ENCODE measurements at places on chromosomes 7 and 10.

DNA sequence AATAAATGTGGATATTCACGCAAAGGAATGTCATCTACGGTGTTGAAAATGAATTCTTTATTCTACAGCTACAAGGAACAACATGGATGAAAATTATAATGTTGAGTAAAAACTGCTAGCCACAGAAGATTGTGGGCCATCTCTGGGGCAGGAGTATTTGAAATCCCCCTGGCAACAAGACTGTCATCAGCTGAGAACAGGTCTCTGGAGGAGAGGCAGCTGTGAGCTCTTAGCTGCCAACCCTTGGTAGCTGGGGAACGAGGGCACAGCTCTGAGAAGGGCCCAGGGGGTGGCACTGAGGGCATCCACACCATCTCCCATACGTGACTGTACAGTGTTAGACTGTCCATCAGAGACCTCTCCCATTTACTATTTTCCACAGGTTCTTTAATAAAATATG is 340.1 kb upstream of the MGMT start:
- DNase-seq, result no peak

GRCh38 chr10:116490028-116490662 is 55.6 kb upstream of the PNLIP start:
- DNase-seq, result no peak

DNA sequence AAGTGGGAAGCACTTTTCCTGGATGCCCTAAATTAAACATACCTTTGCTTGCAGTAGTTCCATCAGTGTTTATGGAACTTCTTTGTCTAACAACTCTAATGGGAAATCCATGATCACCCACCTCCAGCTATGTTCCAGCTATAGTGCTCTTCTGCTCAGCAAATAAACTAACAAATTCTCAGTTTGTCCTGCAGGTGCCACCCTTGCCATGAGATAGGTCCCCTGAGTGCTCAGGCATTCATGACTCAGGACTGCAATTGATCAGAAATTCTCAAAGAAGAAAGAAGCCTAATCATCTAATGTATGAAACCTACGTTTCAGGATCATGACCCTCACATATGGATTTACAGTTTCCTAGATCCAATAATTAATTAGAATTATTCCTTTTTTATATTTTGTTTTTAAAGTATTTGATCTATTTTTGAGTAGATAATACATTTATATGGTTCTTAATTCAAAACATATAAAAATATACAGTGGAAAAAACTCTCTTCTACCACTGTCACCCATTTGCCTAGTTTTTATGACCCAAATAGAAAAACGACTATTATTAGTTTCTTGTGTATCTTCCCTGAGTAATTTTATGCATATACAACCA is 48.7 kb upstream of the DYNC1I1 start:
- peak; percentile 25 for DNase-seq

GRCh38 chr7:18534481-18534880 is 38.9 kb downstream of the HDAC9 start:
- no peak for DNase-seq

DNA sequence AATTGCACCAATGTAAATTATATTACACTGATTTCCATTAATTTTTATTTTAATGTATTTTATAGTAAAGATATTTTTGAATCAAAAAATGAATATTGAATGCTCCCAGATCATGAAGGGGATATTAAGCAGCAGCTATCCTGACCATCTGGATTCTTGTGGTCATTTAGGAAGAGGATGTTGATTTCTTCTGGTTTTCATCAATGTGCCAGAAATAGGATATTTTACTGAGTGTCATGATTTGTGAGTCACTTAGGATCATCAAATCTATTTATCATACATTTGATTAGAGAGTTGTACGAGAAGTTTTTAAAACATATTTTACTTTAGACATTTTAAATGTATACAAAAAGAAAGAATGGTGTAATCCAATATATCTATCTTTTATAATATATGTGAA is 366.3 kb upstream of the CHRM2 start:
- no peak for DNase-seq

GRCh38 chr10:78002541-78003288 is 26.6 kb downstream of the POLR3A start:
- DNase-seq, result no peak

DNA sequence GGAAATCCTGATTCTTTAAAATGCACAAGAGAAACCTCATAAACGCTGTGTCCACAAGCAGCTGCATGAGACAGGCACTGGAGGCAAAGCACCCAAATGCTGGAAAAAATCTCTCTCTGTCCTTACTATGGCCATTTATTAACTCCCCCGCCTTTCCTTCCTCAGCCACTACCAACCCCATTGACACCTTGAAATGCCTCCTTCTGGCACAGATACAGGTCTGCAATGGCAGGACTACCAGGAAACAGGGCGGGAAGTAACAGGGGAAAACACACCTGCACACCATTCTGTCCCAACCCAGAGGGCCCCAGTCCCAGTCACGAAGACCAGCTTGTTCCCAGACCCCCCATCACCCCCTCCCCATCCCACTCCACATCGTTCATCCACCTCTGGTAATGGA is 224.3 kb downstream of the PARD3 start:
- no peak for DNase-seq

- no peak for DNase-seq
Measured at GRCh38 chr10:132096223-132096622, 30.5 kb downstream of the JAKMIP3 start.

- no peak for DNase-seq
Measured at GRCh38 chr7:85916016-85916415, 727.7 kb upstream of the GRM3 start.

DNA sequence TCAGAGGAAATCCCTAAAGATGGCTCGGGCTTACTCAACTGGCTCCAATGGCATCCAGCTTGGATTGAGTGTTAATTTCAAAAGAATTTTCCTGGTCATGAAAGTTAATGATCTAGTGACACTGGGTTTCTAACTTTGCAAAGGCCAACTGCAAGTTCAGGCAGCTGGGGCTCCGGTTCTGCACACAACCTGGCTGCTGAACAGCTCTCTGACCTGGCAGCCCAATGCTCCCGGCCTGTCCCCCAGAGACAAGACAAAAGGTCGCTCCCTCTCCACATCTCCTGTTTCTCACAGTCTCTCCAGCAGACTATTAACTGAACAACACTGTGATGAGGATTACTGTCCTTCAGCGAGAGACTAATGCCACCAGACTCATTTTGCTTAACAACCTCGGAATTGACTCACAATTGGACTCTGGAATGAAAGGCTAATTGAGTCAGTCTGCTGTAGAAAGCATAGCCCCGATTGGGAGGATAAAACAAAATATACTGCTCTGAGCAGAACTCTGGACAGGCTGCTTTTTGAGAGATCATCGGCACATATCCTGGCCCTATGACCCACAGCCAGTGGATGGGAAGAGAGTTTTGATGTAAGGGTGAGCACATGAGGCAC is 174.5 kb downstream of the GFRA1 start:
- DNase-seq, result no peak

- DNase-seq, result no peak
Measured at GRCh38 chr7:46169384-46169755, 248.3 kb upstream of the IGFBP3 start.

- no peak for DNase-seq
Measured at GRCh38 chr7:112080978-112081377, 125.2 kb downstream of the DOCK4 start.

DNA sequence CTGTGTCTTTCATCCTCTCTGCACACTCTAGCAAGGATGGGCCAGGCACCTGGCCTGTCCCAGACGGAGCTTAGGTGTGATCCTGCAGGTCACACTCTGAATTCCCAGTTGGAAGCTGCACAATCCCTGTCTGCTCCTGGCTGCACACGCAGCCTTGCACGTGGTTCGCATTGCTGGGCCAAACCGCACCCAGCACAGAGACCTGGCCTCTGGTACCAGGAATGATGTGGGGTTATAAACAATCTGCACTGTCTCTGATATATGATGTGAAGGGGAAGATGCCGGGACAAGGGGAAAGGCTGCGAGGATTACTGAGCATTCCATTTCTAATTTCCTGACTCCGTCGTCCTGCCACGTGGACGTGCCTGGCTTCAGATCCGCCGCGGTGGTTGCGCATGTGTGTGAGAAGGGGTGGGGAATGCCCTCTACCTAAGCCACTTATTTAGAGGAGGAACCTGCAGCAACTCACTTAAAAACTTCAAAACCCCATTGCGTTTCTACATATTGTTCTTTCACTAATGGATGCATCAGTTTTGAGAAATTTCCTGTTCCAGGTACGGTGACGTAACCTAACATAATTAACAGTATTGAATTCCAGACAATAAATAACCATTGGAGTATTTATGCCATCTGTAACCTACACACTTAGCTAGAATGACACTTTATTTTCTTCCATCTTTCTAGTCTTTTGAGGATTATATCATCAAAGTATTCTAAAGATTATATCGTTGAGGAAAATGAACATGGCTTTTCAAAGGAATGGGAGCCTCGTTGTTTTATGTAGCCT is 559.7 kb upstream of the MGMT start:
- DNase-seq, result no peak

DNA sequence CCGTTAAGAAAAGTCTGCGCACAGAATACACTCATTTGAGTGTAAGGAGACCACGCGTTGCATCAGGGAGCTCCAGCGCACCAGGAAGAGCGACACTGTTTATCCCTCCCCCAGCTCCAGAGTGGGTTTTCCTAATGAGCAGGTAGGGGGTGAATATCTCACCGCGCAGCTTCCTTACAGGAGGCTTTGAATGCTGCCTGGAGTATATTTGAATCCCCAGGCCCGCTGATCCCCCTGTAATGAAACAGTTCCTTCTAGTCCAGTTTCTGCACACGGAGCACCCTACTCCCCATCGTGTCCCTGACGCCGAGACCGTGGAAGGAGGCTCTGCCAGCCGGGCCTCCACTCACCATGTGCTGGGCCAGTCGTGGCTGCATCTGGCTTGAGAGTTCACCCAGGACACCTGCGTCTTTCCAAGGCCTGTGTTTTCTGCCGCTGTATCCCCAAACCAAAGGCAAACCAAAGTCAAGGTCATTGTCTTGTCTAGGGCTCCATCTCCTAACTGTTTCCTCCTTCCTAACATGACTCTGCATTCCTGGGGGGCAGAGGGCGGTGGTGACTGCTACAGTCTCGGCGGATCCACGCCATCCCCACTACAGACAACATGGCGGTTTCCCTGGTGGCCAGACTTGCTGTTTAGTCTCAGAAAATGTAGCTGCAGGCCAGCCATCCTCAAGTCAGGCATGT is 167.8 kb downstream of the USP6NL start:
- DNase-seq, result no peak

DNA sequence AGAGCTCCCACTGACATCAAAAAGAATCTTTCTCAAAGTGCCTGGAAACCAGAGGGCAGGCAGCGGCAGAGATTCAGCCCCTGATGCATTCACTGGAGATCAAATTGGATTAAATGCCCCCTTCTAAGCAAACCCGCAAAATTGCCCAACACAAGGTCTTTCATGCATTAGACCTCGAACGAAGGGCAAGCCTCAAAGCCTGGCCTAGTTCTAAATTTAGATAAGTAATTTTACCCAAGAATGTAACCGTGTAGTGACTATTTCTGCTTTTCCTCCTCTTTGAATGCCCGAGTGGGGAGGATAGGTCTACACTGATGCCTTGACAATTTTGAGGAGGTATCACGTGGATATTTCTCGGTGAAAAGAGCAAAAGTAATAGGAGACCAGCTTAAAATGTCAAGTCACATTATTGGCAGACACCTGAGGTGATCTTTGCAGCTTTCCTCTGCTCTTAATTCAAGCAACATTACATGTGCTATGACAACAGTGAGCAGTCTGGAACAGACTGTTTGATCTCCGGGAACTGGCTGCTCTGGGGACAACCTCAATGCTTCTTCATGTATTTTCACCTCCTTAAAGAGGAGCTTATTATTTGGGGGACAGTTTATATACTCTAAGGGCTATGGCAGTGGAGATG is 1263.5 kb upstream of the AUTS2 start:
- no peak for DNase-seq

GRCh38 chr7:159099711-159100231 is 44.9 kb downstream of the VIPR2 start:
- DNase-seq, result peak; percentile 23

DNA sequence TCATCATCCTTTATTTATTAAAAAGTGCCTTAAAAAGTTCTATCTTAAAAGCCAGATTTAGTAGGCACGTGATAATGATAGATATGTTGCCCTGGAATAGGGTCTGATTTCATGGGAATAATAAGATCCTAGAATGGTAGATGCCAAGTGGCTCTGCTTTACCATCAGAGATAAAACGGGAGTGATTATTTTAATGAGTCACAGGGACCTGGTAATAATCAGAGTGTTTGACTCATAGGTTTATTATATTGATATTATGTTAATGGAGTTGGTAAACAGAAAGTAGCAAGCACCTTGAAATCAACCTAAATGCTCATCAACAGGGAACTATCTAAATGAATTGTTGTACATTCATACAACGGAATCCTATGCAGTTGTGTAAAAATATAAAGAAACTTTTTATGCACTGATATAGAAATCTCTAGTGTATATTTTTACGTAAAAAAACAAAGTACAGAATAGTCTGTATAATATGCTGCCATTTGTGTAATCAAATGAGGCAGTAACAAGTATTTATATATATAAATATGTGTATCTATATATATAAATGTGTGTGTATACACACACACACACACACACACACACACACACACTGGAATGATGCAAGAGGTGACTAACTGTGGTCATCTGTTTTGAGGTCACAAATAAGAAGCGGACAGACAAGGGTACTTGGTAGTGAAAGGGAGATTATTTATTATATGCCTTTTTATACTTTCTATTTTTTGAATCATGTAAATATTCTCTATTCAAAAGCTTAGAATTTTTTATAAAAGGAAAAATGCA is 78.6 kb upstream of the DYNC1I1 start:
- DNase-seq, result no peak

GRCh38 chr10:71393841-71394475 is 2.8 kb upstream of the CDH23 start:
- no peak for DNase-seq

DNA sequence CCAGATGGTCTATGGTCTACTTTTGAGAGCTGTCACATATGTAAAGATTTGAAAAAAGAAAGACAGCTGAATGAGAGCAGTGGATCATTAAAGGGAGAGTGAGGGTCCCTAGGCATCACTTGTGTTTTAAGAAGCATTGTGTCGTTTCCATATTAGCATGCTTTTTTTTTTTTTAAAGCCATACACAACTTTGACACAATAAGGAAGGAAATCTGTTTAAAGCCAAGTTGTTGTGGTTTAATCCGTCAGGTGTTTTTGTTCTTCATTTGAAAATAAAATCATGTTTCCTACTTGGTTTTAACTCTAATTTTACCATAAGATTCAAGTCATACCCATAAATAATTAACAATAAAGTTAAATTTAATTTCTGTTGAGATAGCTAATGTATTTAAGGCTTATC is 53.5 kb downstream of the MDFIC start:
- DNase-seq, result no peak

GRCh38 chr10:119973281-119973680 is 80.8 kb downstream of the SEC23IP start:
- no peak for DNase-seq

GRCh38 chr10:28684157-28684985 is 7.0 kb downstream of the BAMBI start:
- DNase-seq, result no peak
